ENCODE measurements at places on chromosomes 4 and X. TPM values are rescaled to one million over a fixed set of nuclear protein-coding genes. Genes with fewer than 3 reads are reported as not detected.

AWAT2 gene
- not detected for total RNA-seq

FGA gene
- total RNA-seq, result not detected

GLRA3 gene
- not detected for total RNA-seq

OTC gene
- total RNA-seq, result not detected

MAML3 gene
- total RNA-seq, result 59.4 TPM
